Activated CD4-positive, alpha-beta T cell treated with anti-CD3 and anti-CD28 coated beads for 1 hour (primary cell): ENCODE measurements at places on chromosomes 1 and 21.

DNA sequence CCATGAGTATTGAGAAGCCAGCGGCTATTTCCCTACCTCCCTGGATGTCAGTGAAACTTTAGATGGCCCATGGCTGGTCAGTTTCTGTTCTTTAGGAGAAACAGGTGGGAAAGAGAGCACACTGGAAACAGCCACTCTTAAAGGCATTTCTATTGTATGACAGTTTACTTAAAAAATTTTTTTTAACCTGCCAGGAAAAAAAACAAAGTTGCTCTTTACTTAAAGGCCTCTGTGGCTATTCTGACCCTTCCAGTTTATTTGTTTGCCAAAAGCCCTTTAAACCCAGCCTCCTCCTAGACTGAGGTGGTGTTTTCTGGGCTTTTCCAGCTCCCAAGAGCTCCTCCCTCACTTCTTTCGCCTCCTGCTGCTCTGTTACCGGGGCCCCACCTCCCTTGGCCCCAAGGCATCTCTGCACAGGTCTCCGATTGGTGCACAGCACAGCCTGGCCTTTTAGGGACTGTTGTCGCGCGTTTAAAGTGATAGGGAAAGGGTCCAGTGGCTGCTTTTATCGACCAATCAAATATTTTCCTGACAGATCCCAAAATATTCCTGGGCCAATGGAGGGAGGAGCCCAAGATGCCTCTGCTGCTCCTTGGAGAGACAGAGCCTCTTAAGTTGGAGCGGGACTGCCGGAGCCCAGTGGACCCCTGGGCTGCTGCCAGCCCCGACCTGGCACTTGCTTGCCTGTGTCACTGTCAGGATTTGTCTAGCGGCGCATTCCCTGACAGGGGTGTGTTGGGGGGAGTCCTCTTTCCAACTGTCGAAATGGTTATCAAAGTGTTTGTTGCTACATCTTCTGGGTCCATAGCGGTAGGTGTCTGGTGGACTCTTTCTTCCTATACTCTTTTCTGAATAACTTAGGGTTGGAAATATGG is at the start of gene SH3BGR:
TSS of gene SH3BGR (plus strand) at position 639 of the 875 bp plus-strand sequence. CDS start at position 766, 127 bp downstream.
- no peak for DNase-seq

GRCh38 chr1:153746174-153746573 is 18.3 kb downstream of the INTS3 start:
- no peak for DNase-seq

DNA sequence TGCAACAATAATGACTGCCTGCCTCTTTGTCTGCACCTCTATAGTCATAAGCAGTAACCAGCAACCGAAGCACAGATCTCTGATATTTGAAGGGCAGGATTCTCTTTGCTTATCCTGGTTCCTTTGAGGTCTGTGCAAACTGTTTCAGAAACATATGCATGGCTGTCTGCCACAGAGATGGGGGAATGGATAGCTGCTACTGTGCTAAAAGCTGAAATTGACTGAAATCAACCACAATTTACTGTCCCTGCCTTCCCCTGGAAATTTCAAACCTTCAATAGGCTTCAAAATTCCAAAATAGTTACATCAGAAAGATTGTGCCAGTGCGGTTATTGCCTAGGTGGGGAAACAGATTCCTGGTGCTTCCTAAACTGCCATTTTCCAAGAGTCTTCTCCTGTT is 136.8 kb upstream of the GORAB start:
- no peak for DNase-seq

DNA sequence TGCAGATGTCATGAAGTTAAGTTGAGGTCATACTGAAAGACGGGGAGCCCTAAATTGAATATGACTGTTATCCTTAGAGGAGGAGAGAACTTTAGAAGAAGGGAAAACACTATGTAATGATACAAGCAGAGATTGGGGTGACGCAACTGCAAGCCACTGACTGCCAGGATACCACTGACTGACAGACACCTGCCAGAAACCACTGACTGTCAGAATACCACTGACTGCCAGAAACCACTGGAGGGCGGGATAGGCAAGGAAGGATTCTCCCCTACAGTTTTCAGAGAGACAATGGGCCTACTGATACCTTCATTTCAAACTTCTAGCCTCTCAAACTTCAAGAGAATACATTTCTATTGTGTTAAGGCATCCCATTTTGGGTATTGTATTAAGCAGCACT is 388.7 kb downstream of the USH2A start:
- DNase-seq = no peak

DNA sequence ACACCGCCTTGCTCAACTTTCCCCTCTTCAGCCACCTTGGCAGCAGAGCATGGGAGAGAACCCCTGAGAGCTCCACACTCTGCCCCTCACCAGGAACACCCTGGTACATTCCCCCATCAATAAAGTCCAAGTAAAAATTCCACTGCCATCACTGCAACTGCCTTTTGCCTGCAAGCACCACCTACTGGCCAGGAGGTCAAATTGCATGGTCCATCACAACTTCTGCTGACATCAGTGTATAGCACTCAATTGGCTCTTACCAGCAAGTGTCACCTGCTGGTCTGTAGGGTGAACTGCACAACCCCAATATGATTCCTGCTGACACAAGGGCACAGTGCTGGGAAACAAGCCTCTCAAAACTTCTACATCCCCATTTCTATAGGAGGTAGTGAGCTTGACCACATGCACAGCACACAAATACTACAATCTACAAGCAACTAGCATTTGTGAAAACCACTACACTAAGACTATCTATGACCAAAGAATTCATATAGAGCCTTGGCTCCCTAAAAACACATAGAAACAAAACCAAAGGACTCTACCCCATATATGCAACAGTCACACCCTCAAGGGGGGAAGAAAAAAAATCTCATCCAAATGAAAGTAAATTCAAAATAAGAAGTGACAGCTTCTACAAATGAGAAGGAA is 69.2 kb downstream of the FASLG start:
- DNase-seq = no peak

- DNase-seq = no peak
These were observed 6.2 kb upstream of the LAPTM5 start for GRCh38 chr1:30763651-30764248.

GRCh38 chr1:198772626-198773025 is 133.8 kb downstream of the PTPRC start:
- DNase-seq = no peak

DNA sequence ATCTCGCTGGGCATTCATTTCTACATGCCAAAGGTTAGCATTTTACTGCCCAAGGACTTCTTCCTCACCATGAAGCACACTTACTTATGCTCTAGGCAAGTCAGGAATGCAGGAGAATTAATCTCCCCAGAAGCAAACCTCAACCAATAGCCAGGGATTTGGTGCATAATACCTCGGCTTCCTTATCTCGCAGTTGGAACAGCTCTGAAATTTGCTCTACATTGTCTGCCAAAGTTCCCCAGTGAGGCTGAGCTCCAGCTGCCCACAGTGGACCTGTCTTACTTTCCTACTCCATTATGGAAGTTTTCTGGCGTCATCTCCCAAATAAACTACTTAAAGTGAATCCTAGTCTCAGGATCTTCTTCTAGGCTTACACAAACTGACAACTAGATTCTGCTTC is 57.6 kb upstream of the PPM1J start:
- DNase-seq = no peak

DNA sequence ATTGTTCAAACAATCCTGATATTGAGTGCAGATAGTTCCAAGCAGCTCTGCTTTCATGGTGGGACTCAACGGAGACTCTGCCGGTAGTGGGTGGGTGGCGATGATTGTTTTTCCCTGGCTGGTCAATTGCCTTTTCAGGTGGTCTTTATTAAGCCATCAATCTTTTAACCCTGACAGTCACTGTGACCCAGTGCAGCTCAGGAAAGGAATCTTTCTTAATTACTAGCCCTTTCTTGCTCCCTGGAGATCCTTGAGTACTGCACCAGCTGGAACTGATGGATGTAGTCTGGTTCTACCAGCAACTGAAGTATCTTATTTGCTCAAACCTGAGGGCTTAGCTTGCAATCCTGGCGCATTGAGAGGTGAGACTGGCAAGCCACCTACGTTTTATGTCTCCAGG is 196.4 kb downstream of the PLPP3 start:
- no peak for DNase-seq

DNA sequence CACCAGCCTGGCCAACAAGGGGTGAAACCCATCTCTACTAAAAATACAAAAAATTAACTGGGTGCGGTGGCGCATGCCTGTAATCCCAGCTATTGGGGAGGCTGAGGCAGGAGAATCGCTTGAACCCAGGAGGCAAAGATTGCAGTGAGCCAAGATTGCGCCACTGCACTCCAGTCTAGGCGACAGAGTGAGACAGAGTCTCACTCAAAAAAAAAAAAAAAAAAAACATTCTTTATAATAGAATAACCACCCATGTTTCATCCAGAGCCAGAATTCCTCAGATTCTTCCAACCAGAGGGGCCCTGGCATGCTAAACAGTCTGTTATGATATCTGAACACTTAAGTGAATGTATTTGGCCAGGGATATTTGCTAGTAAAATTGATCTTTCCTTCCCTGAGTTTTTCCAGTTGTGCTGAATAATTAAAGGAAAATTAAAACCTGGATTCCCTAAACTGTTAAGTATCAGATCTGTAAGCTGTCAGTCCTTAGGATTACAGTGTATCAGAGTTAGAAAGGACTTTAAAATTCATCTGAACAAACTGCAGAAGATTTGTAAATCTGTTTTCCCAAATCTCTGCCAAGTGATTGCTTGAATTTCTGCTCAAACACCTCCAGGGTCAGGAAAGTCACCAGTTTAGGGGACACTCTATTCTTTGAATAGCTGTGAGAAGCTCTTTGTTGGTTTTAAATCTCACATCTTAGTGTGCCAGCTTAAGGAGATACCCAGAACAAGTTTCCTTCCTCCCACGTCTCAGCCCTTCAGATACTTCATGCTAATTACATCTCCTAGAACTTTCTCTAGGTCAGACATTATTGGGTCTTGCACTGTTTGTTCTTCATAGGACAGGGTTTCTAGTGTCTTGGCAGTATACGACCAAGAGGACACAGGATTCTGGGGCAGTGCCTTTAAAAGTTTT is 84.6 kb upstream of the BMP8A start:
- DNase-seq = no peak

DNA sequence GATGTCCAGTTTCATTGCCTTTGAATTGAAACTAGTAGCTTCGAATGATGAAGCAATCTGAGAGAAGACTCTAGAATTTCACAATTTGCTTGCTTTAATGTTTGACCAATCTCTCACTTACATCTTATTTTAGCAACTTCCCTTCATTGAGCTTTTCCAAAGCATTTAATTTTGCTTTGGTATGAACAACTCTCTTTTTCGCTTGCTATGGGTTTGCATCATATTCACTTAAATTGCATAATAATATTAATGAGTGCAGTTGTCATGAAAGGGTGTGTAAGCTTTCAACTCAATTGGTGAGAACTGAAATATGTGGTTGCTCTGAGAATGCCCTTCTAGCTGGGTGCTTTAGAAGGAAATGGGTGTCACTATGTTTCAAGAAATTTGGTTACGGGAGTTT is 309.2 kb downstream of the HLX start:
- no peak for DNase-seq

DNA sequence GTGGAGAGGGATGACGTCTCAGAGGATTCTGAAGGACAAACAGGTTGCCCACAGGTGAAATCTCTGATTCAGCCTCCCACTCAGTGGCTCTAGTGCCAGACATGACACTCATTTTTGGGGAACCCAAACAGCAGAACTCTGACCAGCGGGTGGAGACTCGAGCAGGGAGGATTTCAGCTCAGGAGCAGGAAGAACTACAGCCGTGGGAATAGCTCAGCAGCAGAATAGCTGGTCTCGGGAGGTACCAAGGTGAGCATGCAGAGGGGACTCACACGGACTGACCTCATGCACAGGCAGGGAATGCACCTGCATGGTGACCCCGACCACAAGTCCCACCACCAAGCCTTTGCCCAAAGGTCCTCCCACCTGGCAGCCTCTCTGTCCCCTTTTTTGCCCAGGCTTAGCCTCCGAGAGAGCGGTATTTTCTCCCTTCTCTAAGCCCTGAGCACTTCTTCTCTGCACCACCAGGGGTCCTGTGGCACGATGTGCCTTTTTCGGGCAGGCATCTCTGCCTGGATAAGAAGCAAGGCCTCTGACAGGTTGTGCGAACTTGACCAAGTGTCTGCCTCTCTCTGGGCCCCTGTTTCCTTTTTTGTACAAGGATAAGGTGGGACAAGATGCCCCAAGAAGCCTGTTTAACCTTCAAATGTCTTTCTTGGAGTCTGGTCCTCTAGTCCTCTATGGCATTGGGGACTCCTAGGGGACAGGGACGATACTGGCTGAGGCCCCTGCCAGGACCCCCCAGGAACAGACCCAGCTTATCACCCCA is 8.8 kb upstream of the FGR start:
- DNase-seq = peak; percentile 56

DNA sequence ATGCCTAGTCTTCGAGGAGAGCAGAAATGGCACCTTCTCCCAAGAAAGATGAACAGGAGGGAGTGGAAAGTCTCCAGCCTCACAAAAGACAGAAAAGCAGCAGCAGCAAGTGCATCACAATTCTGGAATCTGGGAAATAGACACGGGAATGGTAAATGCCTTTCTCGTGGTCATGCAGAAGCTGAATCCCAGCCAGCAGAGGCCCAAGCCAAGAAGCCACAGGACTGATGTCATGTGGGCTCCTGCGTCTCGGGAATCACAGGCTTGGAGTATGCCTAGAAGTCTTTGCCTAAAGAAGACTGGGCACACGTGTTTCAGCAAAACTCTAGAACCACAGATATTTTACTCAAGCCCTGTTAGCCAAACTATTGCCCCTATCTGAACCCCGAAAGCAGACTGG is 260.3 kb upstream of the PLD5 start:
- DNase-seq = no peak

DNA sequence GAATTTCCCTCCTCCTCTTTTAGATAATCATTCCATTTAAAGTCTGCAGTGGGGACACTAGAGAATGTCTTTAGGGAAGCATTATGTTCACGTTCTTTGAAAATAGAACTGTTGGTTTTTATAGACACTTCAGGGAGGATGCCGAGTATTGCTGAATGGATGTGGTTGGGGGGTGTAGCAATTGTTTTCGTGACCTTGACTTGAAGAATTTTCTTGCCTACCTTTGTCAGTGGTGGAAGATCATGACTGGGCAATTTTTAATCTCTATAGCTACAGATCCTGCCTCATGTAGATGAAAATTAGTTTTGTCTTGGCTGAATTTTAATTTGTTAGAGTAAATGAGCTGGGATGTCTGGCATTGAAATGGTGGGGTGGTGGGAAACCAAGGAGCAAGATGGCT is 3.8 kb downstream of the SMG7 start:
- DNase-seq = no peak

GRCh38 chr1:84434801-84435549 is 36.7 kb downstream of the DNASE2B start:
- no peak for DNase-seq

DNA sequence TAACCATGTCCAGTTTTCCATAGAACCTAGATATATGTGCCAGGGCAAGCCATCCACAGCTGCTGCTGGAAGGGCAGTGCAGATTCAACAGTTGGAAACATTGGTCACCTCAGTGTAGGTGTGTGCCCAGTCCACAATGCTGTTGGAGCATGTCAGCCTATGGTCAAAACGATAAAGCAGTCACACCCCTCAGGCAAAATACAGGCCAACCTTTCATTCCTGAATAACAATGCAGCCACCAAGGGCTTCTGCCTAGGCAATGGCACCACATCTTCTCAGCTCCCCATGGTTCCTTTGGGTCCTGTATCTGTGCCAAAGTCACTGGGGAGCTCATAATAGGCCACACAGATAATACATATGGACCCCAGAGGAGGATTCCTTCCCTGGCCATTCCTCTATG is 15.1 kb upstream of the TBX19 start:
- DNase-seq = no peak
